Panc1 (cell line): ENCODE measurements at places on chromosomes 5 and 9. TPM values are rescaled to one million over a fixed set of nuclear protein-coding genes. Genes with fewer than 3 reads are reported as not detected.

- H3K27me3 ChIP-seq: no peaks in the 10 kb centered on the region
- no peaks in the 10 kb centered on the region for H3K36me3 ChIP-seq
- no peak for DNase-seq
- H3K4me3 ChIP-seq: no peak overlapping the region
Observed at GRCh38 chr9:78291240-78291925, 5.5 kb upstream of the PSAT1 start.

DNA sequence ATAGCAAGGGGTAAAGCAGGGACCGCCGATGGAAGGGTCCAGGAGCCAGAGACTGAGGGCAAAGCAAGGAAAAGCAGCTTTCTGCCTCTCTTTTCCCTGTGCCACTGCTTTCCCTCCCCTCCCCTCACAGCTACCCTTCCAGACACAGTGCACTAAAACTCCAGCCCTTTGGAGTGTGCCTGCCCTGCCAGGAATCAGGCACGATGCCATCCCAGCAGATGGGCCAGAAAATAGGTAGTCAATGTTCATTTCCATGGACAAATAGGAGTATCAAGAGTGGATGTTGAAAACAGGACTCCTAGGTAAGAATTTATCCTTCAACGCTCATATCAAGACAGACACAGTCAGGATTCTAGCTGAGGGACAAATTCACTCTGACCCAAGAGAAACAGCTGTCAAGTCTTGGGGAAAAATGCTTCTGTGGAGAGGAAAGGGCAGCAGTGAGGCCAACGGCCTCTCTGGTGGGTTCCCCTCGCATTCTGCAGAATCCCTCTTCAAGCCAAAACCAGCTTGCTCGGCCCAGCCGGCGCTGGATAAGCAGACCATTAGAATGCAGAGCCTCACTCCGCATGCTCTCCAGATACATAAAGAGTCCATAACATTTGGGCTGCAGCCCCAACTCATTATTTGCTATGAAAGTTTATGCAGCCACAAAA lies 138.0 kb downstream of the CAAP1 start:
- H3K36me3 ChIP-seq: no peaks in the 10 kb centered on the region
- no peaks in the 10 kb centered on the region for H3K4me1 ChIP-seq
- H3K4me3 ChIP-seq: no peak overlapping the region
- no peak for DNase-seq
- no peaks in the 10 kb centered on the region for H3K27me3 ChIP-seq
- no peak overlapping the region for H3K27ac ChIP-seq

Gene CD72
- 0.72 TPM for total RNA-seq

Gene MED22
- total RNA-seq: 26.2 TPM

Gene HRCT1
- not detected for total RNA-seq

DNA sequence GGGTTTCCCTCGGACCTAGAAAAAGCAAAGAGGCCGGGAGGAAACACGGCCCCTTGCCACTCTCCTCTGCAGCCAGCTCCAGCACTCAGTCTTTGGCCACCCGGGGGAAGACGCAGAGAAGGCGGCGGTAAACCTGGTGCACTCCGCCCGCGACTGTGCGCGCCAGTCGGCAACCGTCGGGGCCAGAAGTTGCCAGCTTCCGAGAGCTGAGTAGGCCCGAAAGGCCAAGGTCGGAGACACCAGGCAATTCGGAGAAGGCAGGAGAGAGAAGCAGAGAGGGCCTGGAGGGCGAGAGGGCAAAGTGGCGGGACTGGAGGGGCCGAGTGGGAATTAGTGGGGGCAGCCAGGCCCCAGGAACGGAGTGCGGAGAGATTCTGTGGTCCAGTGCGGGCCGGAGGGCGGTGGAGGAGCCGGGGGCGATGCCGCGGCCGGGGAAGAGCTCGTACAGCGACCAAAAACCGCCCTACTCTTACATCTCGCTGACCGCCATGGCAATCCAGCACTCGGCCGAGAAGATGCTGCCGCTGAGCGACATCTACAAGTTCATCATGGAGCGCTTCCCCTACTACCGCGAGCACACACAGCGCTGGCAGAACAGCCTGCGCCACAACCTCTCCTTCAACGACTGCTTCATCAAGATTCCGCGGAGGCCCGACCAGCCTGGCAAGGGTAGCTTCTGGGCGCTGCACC lies at the start of gene FOXB2:
TSS of gene FOXB2 (plus strand) at position 420 of the 690 bp plus-strand sequence. CDS start at position 420, 0 bp downstream.
- H3K27ac ChIP-seq: no peak within 1 kb of the TSS
- DNase-seq: no peak
- H3K27me3 ChIP-seq: peaks cover 2% of the 10 kb centered on the region; the same call in 1 of the 2 replicates
- H3K36me3 ChIP-seq: no peaks in the 10 kb centered on the region
- H3K4me1 ChIP-seq: no peaks in the 10 kb centered on the region; the same call in 1 of the 2 replicates
- H3K4me3 ChIP-seq: no peak within 1 kb of the TSS

DNA sequence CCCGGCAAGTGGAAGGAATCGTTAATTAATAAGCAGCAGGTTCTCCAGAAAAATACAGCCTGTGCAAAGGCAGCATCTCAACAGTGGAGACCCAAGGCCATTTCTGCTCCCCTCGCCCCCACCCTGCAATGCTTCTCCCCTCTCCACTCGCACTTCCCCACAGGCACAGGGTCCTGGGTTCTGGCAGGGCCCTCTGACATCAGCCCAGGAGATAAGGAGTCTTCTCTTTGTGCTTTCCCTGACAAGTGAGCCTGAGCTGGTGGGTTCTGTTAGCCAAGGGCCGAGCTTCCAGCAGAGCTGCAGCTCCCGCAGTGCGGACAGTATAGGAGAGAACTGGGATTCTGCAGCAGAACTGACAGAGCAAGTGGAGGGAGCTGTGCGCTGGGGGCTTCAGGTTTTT lies 257.5 kb downstream of the NSG2 start:
- no peaks in the 10 kb centered on the region for H3K36me3 ChIP-seq
- DNase-seq: no peak
- H3K4me1 ChIP-seq: no peaks in the 10 kb centered on the region
- no peak overlapping the region for H3K27ac ChIP-seq
- no peak overlapping the region for H3K4me3 ChIP-seq
